ENCODE measurements at places on chromosomes 1 and 21. TPM values are rescaled to one million over a fixed set of nuclear protein-coding genes. Genes with fewer than 3 reads are reported as not detected.
A peak's percentile ranks its signal among the peaks of the same experiment; 100 is the strongest.

GBP6 gene
- 0.15 TPM for polyA plus RNA-seq

LRRC3 gene
- 0.44 TPM for polyA plus RNA-seq

LCE3D gene
- polyA plus RNA-seq = not detected

GRCh38 chr1:109768820-109769219 lies 5.1 kb upstream of the EPS8L3 start:
- no peaks in the 10 kb centered on the region for H3K27me3 ChIP-seq
- no peak overlapping the region for H3K4me3 ChIP-seq
- no peaks in the 10 kb centered on the region for H3K4me1 ChIP-seq
- H3K27ac ChIP-seq = no peak overlapping the region
- DNase-seq = no peak
- no peaks in the 10 kb centered on the region for H3K36me3 ChIP-seq

GRCh38 chr1:205978676-205979075 lies 24.5 kb downstream of the RAB7B start:
- H3K36me3 ChIP-seq = no peaks in the 10 kb centered on the region
- H3K4me3 ChIP-seq = no peak overlapping the region
- H3K27ac ChIP-seq = no peak overlapping the region
- H3K4me1 ChIP-seq = no peaks in the 10 kb centered on the region
- no peak for DNase-seq
- no peaks in the 10 kb centered on the region for H3K27me3 ChIP-seq

DNA sequence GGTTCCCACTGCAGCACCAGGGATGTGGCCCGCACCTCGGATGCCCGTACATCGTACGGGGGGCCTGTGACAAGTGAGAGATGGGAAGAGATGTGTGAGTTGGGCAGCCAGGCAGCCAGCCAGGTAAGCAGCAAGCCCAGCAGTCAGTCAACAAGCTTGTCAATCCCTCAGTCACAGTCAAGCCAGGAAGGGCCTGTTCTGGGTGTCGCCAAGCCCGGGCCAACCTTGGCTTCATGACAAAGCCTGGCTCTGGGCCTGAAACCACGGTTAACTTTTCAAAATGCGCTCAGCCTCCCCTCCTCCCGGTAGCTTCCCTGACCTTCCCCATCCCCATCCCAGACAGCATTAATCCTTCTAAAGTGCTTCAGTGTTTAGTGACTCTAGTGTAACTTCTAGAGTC lies 31.8 kb downstream of the MYOM3 start:
- no peaks in the 10 kb centered on the region for H3K36me3 ChIP-seq
- no peak for DNase-seq
- H3K4me3 ChIP-seq = no peak overlapping the region
- no peaks in the 10 kb centered on the region for H3K4me1 ChIP-seq

- no peaks in the 10 kb centered on the region for H3K36me3 ChIP-seq
- H3K4me1 ChIP-seq = no peaks in the 10 kb centered on the region
- no peaks in the 10 kb centered on the region for H3K27me3 ChIP-seq
- H3K4me3 ChIP-seq = no peak overlapping the region
Measured at GRCh38 chr1:30880678-30881318, 27.8 kb downstream of the SDC3 start.

DNA sequence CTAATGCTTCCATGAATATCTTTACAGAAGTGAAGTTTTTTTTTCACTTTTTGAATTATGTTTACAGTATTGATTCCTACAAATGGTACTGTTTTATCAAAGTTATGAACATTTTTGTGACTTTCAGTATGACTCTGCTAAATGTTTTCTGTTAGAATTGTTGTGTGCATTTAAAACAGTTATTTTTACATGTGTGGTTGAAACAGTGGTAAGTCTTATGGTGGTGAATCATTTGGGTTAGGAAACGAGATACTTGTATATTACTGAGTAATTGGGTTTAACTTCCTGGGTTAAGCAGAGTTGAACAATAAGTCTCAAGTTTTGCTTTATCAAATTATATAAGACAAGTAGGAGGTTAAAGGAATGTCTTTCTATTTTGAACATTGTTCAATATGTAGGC lies 66.8 kb downstream of the VPS13D start:
- H3K27me3 ChIP-seq = no peaks in the 10 kb centered on the region
- peaks cover 72% of the 10 kb centered on the region for H3K36me3 ChIP-seq
- H3K4me1 ChIP-seq = no peaks in the 10 kb centered on the region

DNA sequence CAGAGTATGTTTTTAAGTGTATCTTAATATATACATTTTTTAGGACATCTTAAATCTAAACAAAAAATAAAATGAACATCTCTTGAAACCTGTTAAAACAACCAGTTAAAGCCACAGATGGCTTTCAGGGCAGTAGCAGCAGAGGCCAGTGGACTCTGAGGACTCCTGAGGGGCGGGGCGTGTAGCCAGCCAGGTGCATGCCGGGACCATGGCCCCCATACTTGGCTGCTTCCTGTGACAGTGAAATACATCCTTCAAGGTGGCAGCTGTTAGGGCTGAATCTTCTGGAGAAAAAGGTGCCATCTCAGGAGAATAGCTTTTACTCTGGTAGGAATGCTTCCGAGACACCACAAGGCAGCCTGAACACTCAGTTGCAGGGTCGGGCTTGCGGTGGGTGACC lies 9.6 kb downstream of the RHOU start:
- no peak for DNase-seq
- H3K27me3 ChIP-seq = peaks cover 5% of the 10 kb centered on the region
- H3K36me3 ChIP-seq = no peaks in the 10 kb centered on the region
- H3K27ac ChIP-seq = no peak overlapping the region
- H3K4me1 ChIP-seq = no peaks in the 10 kb centered on the region

DNA sequence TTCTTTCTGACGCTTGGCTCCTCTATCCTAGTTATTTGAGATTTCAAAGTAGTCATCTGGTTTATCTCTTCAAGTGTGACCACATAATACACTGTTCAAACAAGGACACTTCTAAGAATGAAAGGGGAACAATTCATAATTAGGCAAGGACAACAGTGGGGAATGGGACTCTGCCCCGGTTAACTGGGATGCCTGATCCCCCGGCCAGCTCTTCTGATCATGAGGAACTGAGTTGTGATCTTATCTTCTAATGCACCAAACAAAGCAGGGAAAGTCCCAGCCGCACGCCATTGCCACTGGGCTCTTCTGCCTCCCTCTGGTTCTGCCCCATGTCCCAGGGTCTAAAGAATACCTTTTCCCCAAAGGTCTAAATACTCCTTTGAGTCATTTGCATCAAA lies 158.2 kb upstream of the IRF2BP2 start:
- H3K27me3 ChIP-seq = no peaks in the 10 kb centered on the region
- no peak overlapping the region for H3K4me3 ChIP-seq
- peaks cover 38% of the 10 kb centered on the region for H3K4me1 ChIP-seq
- DNase-seq = no peak
- no peaks in the 10 kb centered on the region for H3K36me3 ChIP-seq

DNA sequence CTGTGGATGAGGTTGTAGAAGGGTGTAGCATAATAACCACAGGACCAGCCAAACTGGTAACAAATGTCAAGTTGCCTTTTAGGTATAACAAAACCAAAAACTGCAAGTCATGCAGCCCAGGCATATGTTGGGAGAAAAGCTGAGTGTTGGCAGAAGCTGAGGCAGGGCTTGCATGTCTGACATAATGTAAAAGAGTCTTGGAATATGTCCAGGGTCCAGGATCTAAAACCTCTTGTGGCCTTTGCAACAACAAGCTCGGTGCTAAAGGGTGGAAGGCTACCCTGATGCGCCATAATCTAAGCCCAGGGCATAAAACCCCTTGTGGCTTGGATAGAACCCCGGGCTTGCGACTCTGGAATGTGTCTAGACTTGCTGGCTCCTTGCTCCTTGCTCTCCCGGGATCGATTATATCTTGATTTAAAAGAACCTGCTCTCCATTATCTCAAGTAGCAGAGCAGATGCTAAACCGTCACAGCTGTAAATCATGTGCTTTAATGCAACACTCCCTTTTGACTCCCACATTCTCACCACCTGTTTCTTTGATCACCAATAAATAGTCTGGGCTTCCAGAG lies 26.5 kb upstream of the SLC35A3 start:
- no peaks in the 10 kb centered on the region for H3K4me1 ChIP-seq
- no peaks in the 10 kb centered on the region for H3K36me3 ChIP-seq
- DNase-seq = no peak
- H3K4me3 ChIP-seq = no peak overlapping the region
- H3K27me3 ChIP-seq = no peaks in the 10 kb centered on the region

- no peak overlapping the region for H3K27ac ChIP-seq
- no peak overlapping the region for H3K4me3 ChIP-seq
- peaks cover 7% of the 10 kb centered on the region for H3K36me3 ChIP-seq
Measured at GRCh38 chr1:7856345-7856744, 3.5 kb upstream of the UTS2 start.

- no peaks in the 10 kb centered on the region for H3K4me1 ChIP-seq
- no peak overlapping the region for H3K4me3 ChIP-seq
- H3K27me3 ChIP-seq = peaks cover 2% of the 10 kb centered on the region
- DNase-seq = no peak
- no peak overlapping the region for H3K27ac ChIP-seq
Measured at GRCh38 chr1:212930986-212931678, 19.2 kb upstream of the VASH2 start.

DNA sequence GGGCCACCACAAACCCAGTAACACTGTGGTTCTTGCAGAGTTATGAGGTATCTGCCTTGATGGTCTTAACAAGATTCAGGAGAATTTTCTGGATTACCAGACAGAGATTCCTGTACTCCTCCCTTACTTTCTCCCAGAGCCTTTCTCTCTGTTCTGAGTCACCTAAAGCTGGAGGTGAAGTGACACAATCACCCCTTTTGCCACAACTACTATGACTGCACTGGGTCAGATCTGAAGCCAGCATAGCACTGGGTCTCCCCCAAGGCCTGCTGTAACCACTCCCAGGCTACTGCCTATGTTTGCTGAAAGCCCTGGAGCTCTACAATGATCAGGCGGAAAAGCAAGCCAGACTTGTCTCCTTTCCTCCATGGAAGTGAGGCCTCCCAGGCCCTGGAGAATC lies 156.7 kb upstream of the NEGR1 start:
- DNase-seq = no peak
- H3K4me1 ChIP-seq = no peaks in the 10 kb centered on the region
- H3K27ac ChIP-seq = no peak overlapping the region
- H3K36me3 ChIP-seq = no peaks in the 10 kb centered on the region

GRCh38 chr1:43206600-43207228 lies 34.6 kb downstream of the CFAP57 start:
- no peaks in the 10 kb centered on the region for H3K36me3 ChIP-seq
- no peak overlapping the region for H3K4me3 ChIP-seq
- DNase-seq = no peak
- no peaks in the 10 kb centered on the region for H3K4me1 ChIP-seq

DNA sequence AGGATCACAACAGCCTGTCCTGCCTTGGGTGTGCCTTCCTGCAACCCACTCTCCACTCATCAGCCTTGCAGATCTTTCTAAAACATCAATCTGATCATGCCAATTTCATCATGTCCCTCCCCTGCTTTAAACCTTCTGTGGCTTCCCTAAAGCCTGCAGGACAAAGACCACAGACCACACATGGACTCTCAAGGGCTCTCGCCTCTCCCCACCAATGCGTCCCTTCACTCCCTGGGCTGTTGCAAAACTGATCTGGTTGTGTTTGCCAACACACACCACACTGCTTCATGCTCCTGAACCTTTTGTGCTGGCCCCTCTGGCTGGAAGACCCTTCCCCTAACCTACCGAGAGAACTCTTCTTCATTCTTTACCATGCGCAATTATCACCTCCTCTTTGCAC lies 72.4 kb downstream of the ITPKB start:
- H3K27ac ChIP-seq = peak overlapping the region; percentile 39
- no peak for DNase-seq
- peaks cover 11% of the 10 kb centered on the region for H3K36me3 ChIP-seq
- H3K27me3 ChIP-seq = no peaks in the 10 kb centered on the region

- H3K36me3 ChIP-seq = peaks cover 29% of the 10 kb centered on the region
- DNase-seq = no peak
- no peaks in the 10 kb centered on the region for H3K27me3 ChIP-seq
- H3K4me3 ChIP-seq = no peak overlapping the region
Measured at GRCh38 chr1:167457936-167458584, 60.3 kb downstream of the CD247 start.
